ENCODE measurements at places on chromosomes 11 and 22.

GRCh38 chr11:68038226-68038717, 553 bp upstream of the TCIRG1 start:
- peaks cover 11% of the 10 kb centered on the region for H3K36me3 ChIP-seq
- peak overlapping the region; percentile 95 for H3K4me3 ChIP-seq
- H3K27ac ChIP-seq, result peak overlapping the region; percentile 45
- peaks cover 40% of the 10 kb centered on the region for H3K4me1 ChIP-seq
- no peaks in the 10 kb centered on the region for H3K27me3 ChIP-seq

DNA sequence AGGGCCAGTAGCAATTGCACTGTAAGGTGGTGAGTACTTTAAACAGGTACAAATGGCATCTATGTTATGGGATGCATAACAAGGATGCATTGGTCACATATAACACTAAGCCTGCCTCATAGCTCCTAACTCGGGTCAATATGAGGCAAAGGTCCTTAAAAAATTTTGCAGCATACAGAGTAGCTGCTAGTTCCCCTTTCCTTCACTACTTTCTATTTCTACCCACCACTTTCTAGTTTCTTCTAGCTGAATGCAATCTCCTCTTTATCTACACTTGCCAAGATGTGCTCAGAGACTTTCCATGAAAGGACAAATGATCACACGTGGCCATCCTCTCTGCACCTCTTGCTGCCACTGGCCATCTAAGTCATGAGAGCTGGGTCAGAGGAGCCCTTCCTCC, 9.8 kb downstream of the OR51F2 start:
- H3K27me3 ChIP-seq, result no peaks in the 10 kb centered on the region
- H3K36me3 ChIP-seq, result no peaks in the 10 kb centered on the region
- no peak overlapping the region for H3K4me3 ChIP-seq

GRCh38 chr22:33070600-33070999, 12.4 kb upstream of the SYN3 start:
- no peak for DNase-seq
- H3K4me1 ChIP-seq, result no peaks in the 10 kb centered on the region
- H3K27me3 ChIP-seq, result no peaks in the 10 kb centered on the region
- no peak overlapping the region for H3K27ac ChIP-seq

DNA sequence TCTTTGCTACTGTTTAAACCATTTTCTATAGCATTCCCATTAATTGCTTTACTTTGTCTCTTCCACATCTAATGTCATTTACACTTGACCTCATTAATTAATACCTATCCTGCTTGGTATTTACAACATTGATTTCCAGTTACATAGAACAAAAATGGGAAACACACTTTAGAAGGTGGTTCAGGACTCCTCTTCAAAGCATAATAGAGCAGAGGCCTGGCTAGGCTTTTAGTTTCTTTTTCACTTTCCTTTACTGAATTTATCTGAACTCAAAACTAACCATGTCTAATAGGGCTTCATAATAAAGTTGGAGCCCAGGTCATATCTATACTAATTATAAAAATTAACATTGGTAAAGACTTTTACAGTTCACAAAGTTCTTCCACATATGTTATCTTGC, 648.0 kb upstream of the KIRREL3 start:
- no peaks in the 10 kb centered on the region for H3K36me3 ChIP-seq
- no peaks in the 10 kb centered on the region for H3K4me1 ChIP-seq
- no peak overlapping the region for H3K4me3 ChIP-seq
- no peaks in the 10 kb centered on the region for H3K27me3 ChIP-seq
- DNase-seq, result no peak

GRCh38 chr11:10274726-10275125, 19.3 kb downstream of the SBF2 start:
- H3K4me1 ChIP-seq, result no peaks in the 10 kb centered on the region
- no peak overlapping the region for H3K27ac ChIP-seq
- DNase-seq, result no peak
- no peaks in the 10 kb centered on the region for H3K27me3 ChIP-seq

DNA sequence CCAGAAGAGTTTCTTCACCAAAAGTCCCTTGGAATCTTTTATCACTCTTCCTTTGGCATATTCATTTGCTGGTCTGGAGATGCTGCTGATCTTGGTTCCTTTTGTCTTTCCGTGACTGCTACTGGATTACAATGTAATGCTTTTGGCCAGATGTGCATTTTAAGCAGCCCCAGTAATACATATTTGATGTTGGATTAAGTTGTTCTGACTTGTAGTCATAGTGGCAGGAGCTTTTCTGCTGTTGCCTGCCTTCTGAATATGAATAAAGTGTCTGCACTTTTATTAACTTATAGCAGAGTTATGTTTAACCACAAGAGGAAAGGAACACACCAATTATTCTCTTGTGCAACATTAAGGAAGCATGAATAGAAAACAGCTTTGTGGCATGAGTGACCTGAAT, 360.0 kb upstream of the DDI1 start:
- no peaks in the 10 kb centered on the region for H3K27me3 ChIP-seq
- H3K36me3 ChIP-seq, result no peaks in the 10 kb centered on the region
- no peak for DNase-seq
- no peaks in the 10 kb centered on the region for H3K4me1 ChIP-seq
- H3K4me3 ChIP-seq, result no peak overlapping the region

DNA sequence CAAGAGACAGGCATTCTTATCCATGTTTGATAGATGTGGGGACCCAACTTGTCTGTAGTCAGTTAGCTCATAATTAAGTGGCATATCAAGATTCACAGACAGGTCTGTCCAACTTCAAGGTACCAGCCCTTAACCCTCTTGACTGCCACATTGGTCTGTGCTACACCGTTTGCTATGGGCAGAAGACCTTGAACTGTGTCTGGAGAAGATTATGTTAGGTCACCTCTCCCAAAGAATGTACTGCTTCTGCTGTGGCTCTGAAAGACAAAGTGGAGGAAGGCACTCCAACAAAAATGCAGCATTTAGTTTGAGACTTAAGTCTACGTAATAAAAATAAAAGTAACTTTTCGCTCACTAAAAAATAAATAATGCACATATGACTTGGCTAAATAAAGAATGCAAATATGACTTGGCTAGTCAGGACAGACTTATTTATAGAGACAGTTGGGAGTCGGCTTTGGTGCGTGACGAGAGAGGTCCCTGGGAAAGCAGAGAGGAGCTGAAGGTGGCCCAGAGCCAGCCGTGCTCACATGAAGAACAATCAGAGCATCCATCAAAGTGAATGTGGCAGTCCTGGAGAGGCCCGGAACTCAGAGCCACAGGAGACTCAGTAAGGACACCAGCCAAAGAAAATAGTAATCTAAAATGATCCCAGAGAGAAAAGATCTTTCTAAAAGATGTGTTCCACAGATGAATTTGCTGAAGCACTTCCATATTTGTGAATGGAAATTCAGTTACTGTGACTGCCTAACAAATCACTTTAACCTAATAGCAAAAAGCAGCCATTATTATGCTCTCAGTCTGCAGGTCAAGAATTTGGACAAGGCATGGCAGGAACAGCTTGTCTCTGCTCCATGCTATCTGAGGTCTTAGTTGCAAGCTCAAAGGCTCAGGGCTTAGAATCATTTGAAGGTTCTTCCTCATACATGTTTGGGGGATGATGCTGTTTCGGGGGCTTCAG, 35.0 kb downstream of the CWC15 start:
- H3K27me3 ChIP-seq, result peaks cover 15% of the 10 kb centered on the region
- DNase-seq, result no peak

- DNase-seq, result no peak
- peaks cover 29% of the 10 kb centered on the region for H3K36me3 ChIP-seq
- peaks cover 2% of the 10 kb centered on the region for H3K4me1 ChIP-seq
- H3K27me3 ChIP-seq, result no peaks in the 10 kb centered on the region
Observed at GRCh38 chr11:73085189-73085875, 56.8 kb downstream of the FCHSD2 start.

DNA sequence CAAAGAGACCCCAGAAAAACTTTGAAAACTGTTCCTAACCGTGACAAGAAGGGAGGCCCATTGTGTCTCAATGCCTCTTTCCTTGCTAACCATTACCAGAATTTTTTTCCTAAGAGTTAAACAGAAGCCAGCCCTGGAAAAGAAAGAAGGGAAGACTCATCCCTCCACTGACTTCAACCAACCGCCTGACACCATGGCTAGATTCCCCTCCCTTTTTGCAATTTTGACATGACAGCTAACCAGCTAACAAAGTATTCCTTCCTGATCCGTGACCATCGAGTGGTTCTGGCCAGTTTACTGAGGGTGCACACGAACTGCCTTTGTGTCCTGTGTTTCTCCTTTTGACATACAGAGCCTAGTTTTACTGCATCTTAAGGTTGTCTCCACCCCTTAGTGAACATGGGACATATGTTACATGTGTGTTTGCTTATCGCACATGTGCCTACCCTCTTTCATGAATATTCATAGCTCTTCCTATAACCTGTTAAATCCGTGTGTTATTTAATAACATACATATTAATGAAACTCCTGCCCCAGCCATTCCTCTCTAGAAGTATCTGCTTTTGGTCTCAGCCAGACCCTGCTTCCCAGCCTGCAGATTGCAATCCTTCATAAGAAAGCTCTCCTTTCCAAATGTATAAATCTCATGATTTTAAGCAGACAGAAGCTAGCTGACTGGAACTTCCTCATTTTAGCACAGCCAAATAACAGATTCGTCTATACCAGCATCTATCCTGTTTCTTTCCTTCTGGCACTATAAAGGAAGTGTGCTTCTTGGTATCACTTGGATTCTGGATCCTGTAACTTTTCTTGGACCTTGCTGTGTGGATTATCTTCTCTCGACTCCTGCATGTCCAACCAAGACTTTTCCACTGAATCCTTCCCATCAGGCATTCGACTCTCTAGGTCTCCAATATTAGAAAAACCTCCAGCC, 37.8 kb downstream of the RASSF10 start:
- H3K27ac ChIP-seq, result no peak overlapping the region
- H3K4me3 ChIP-seq, result no peak overlapping the region
- DNase-seq, result no peak
- H3K27me3 ChIP-seq, result peaks cover 4% of the 10 kb centered on the region
- no peaks in the 10 kb centered on the region for H3K36me3 ChIP-seq
- H3K4me1 ChIP-seq, result no peaks in the 10 kb centered on the region

- H3K27me3 ChIP-seq, result no peaks in the 10 kb centered on the region
- H3K36me3 ChIP-seq, result no peaks in the 10 kb centered on the region
- no peak overlapping the region for H3K4me3 ChIP-seq
- H3K27ac ChIP-seq, result no peak overlapping the region
Observed at GRCh38 chr22:27186643-27187042, 529.3 kb downstream of the MIAT start.

GRCh38 chr11:100469835-100470234, 217.3 kb upstream of the ARHGAP42 start:
- H3K36me3 ChIP-seq, result no peaks in the 10 kb centered on the region
- H3K27ac ChIP-seq, result no peak overlapping the region
- DNase-seq, result no peak
- no peak overlapping the region for H3K4me3 ChIP-seq

DNA sequence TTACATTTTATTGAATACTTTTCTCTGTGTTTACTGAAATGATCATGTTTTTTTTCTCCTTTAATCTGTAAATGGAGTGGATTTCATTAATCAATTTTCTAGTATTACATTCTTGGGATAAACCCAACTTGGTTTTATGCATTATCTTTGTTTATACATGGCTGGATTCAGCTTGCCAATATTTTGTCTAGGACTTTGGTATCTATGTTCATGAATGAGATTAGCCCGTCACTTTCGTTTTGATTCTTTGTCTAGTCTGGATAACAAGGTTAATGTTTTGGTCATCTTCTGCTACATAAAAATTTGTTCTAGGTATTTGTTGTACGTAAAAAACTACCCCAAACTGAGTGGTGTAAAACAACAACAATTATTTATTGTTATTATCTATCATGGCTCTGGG, 127.9 kb upstream of the PAX6 start:
- H3K4me1 ChIP-seq, result peaks cover 11% of the 10 kb centered on the region
- peaks cover 4% of the 10 kb centered on the region for H3K27me3 ChIP-seq
- no peak for DNase-seq
- H3K36me3 ChIP-seq, result no peaks in the 10 kb centered on the region

GRCh38 chr11:134346101-134346975, 14.6 kb downstream of the GLB1L2 start:
- no peak overlapping the region for H3K27ac ChIP-seq
- peaks cover 7% of the 10 kb centered on the region for H3K27me3 ChIP-seq
- no peaks in the 10 kb centered on the region for H3K36me3 ChIP-seq
- peaks cover 22% of the 10 kb centered on the region for H3K4me1 ChIP-seq
- H3K4me3 ChIP-seq, result no peak overlapping the region
- DNase-seq, result peak; percentile 17

DNA sequence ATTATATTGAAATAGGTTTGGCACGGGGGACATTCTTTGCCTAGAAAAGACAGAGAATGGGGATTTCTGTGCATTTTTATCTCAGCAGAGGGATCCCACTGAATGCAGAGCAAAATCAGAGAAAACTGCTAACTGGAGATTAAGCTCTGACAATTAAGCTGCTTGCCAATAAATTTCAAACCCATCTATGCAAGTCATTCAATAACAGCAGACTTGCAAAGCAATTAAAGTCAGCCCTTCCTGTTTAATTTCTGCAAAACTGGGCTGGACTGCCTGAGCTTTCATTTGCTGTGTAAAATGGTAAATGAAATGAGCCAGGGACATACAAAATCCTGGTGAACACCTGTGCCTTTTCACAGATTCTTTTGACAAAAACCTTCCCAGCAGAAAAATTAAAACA, 1273.9 kb upstream of the CNTN5 start:
- no peak overlapping the region for H3K4me3 ChIP-seq
- H3K27ac ChIP-seq, result no peak overlapping the region
- H3K27me3 ChIP-seq, result no peaks in the 10 kb centered on the region
- H3K4me1 ChIP-seq, result no peaks in the 10 kb centered on the region

DNA sequence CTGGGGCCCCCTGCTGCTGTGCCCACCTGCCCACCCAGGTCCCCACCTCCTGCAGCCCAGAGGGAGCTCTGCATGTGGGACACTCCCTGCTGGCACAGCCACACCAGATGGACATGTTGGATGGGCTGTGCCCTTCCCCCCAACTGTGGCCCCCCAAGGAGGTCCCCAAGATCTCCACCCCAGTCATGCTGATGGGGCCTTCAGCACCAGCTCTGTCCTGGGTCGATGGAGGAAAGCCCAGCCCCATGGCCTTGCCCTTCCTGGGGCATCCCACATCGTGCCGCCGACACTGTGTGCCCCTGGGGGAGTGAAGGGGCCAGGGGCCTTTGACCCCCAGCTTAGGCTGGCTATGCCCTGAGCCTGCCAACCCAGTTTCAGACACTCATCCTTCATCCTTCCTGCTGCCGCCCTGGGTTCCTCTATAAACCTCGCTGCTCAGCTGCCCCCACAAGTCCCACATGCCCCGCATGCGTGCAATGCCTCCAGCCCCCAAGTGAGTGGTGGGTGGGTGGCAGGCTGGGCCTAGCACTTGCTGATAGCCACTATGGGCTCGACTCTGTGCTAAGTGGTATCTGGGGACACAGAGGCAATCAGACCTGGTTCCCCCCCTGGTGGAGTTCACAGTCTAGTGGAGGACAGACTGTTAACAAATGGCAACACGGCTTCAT, 3.9 kb upstream of the DPP3 start:
- peaks cover 2% of the 10 kb centered on the region for H3K36me3 ChIP-seq
- H3K27ac ChIP-seq, result peak overlapping the region; percentile 4
- DNase-seq, result no peak
- no peak overlapping the region for H3K4me3 ChIP-seq
- no peaks in the 10 kb centered on the region for H3K27me3 ChIP-seq
- H3K4me1 ChIP-seq, result peaks cover 22% of the 10 kb centered on the region
